ENCODE measurements at places on chromosomes 13 and 19.
A peak's percentile ranks its signal among the peaks of the same experiment; 100 is the strongest.

- peak overlapping the region; percentile 86 for H3K27ac ChIP-seq
- no peaks in the 10 kb centered on the region for H3K4me1 ChIP-seq
- DNase-seq, result no peak
- no peaks in the 10 kb centered on the region for H3K27me3 ChIP-seq
- no peaks in the 10 kb centered on the region for H3K36me3 ChIP-seq
Observed at GRCh38 chr13:29593605-29594297, 1.7 kb downstream of the SLC7A1 start.

- H3K27me3 ChIP-seq, result no peaks in the 10 kb centered on the region
- peak overlapping the region; percentile 24 for H3K4me3 ChIP-seq
- H3K27ac ChIP-seq, result peak overlapping the region; percentile 99
Observed at GRCh38 chr19:38683393-38684077, 36.1 kb downstream of the ACTN4 start.

DNA sequence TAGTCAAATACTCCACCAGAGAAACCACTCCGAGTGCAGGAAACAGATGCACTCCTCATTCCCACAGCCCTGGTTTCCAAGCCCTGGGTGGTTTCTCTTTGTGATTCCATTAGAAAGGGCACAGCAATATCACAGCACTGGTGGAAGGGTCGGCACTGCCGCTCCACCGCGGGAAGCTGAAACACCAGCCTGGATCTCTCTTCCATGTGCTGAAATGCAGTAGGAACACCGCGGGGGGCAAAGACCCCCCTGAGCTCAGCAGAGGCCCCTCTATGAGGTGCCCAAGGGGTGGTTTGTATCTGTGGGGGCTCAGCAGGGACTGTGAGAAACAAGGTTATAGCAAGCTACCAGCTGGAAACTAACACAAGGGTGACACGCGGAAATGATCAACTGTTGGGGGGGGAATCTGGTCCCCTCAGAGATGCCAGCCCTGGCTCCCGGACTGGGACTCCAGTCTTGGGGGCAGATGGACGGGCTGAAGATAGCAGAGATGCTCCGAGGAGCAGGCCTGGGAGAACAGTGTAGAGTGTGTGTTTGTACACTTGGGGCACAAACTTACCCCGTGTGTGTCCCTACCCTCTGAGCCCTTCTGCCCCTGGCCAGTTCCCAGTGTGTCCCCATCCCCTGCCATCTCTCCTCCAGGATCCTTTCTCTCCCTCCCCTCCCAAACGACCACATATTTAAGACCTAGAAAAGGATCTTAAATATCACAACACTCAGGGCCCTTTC lies 1.8 kb downstream of the ZFR2 start:
- H3K4me3 ChIP-seq, result no peak overlapping the region
- DNase-seq, result no peak
- H3K36me3 ChIP-seq, result no peaks in the 10 kb centered on the region
- H3K4me1 ChIP-seq, result no peaks in the 10 kb centered on the region
- peaks cover 8% of the 10 kb centered on the region for H3K27me3 ChIP-seq

GRCh38 chr19:45100201-45100600 lies 7.2 kb downstream of the PPP1R37 start:
- no peak overlapping the region for H3K4me3 ChIP-seq
- peaks cover 8% of the 10 kb centered on the region for H3K4me1 ChIP-seq
- no peak overlapping the region for H3K27ac ChIP-seq
- H3K36me3 ChIP-seq, result no peaks in the 10 kb centered on the region

GRCh38 chr13:47036294-47037008 lies 139.6 kb upstream of the HTR2A start:
- no peaks in the 10 kb centered on the region for H3K36me3 ChIP-seq
- no peaks in the 10 kb centered on the region for H3K27me3 ChIP-seq
- H3K27ac ChIP-seq, result no peak overlapping the region

GRCh38 chr13:90185734-90186133 lies 1161.8 kb upstream of the MIR17HG start:
- DNase-seq, result no peak
- H3K4me3 ChIP-seq, result no peak overlapping the region
- H3K27ac ChIP-seq, result no peak overlapping the region
- H3K36me3 ChIP-seq, result no peaks in the 10 kb centered on the region
- no peaks in the 10 kb centered on the region for H3K27me3 ChIP-seq

DNA sequence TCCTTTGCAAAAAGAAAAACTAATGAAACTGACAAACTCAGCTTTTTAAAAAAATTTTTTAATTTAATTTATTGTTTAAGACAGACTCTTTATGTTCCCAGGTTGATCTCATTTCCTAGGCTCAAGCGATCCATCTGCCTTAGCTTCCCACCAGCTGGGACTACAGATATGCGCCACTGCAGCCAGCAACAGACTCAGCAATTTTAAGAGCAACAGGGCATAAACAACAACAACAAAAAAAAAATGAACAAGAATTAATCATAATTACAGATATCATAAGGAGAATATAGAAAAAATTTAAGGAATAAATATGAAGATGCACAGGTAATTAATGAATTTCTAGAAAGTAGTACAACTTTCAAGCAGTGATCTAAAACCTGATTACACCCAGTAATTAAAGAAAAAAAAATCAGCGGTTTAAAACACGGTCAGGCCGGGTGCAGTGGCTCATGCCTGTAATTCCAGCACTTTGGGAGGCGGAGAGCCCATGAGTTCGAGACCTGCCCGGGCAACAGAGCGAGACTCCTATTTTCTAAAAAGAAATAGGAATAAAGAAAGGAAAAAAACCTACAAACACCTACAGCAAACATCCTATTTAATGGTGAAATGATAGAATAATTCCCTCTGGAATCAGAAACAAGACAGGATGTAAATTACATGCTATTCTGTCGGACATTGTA lies 1.4 kb downstream of the ZNF699 start:
- H3K36me3 ChIP-seq, result peaks cover 17% of the 10 kb centered on the region
- peak overlapping the region; percentile 99 for H3K4me3 ChIP-seq
- peaks cover 19% of the 10 kb centered on the region for H3K4me1 ChIP-seq

Data from thoracic aorta (tissue), 2 donors.